Fibroblast of the aortic adventitia (primary cell): ENCODE measurements at places on chromosomes 12 and 14.

- DNase-seq: no peak
Measured at GRCh38 chr14:55416866-55417265, 5.2 kb upstream of the ATG14 start.

GRCh38 chr12:46470036-46470627, 97.6 kb upstream of the SLC38A2 start:
- DNase-seq: no peak

DNA sequence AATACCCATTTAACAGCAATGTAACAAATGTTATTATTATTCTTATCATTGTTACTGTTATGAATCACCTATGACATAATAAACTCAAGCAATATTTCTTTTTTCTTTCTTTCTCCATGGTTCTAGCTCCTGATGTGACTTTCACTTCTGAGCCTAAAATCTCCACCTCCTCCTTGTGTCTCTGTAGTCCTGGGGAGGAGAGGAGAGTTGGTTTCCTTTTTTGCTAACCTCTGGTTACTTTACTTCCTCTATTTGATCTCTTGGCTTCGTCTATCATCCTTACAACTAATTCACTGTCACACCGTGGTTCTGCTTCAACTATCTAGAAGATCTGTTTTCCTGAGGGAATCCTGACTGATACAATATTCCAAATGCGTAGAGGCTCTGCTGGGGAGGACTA, 456.6 kb downstream of the VRK1 start:
- no peak for DNase-seq

DNA sequence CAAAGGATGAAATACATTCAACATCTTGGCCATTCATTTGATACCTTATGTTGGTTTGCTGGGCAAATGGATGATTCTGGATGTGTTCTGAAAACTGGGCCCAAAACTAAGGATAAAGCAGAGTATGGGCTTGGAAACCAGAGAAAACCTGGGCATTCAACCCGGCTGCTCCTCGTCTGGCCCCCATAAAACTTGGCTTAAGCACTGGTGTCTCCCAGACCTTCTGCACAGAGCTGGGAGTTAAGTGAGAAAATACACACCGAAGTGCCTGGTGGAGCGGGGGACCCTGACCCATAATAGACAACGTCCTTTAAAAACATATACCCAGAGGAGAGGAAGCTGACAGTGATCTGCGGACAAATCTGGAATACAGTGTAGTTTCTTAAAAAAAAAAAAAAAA, 112.5 kb downstream of the FOXN3 start:
- DNase-seq: no peak

DNA sequence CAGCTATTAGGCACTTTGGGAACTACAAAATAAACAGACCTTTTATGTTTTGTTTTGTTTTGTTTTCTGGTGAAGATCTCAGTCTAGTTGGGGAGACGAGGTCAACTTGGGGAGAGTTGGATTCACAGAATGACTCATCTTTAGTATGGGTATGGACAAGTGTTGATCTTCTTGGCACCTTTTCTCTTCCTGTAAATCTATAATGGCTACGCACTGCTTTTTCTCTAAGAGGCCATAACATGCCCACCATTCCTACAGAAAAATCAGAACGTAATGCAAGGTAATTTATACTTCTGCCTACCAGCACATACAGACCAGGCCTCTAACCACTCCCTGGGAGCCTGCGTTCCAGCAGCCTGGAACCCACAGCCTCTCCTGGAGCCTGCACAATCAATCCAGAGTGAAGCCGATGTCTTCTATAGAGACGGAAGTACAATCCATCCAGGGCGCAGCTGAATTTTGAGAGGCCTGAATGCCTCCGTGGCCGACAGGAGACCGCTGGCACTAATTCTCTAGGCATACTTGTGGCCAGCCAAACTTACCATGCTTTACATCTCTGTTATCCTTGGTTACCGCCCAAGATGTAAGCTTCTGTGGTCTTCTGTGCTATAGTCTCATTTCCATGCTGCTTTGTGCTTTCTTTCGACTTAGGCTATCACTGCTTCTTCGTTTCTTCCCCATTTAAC, 717 bp downstream of the PPHLN1 start:
- peak; percentile 43 for DNase-seq

DNA sequence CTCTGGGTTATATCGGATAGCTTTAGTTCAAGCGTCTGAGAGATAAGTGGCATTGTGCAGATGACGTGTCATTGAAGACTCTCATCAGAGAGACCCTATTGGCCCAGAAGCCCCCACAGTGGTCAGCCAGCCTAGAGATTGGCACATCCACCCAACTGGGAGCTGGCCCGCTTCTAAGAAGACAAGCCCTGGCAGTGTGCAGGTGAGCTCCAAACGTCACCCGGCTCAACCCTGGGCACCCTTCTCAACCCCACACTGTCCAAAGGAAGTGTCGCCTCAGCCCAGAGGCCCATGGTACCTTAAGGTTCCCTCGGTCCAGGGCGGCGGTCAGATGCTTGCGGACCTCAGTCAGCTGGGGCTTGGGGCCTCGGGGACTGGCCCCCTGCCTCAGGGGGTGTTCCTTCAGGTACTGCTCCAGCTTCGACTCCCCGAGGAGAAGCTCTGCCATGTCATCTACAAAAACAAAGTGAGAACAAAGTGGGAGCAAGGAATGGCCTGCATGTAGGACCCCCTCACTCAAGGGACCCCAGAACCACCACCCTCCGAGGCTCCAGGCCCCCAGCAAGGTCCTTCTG, 30.3 kb downstream of the TTC7B start:
- DNase-seq: no peak

GRCh38 chr12:75571656-75572205, 60.3 kb upstream of the KRR1 start:
- DNase-seq: no peak

- DNase-seq: no peak
Measured at GRCh38 chr14:106343626-106344025, 817.2 kb downstream of the TMEM121 start.

DNA sequence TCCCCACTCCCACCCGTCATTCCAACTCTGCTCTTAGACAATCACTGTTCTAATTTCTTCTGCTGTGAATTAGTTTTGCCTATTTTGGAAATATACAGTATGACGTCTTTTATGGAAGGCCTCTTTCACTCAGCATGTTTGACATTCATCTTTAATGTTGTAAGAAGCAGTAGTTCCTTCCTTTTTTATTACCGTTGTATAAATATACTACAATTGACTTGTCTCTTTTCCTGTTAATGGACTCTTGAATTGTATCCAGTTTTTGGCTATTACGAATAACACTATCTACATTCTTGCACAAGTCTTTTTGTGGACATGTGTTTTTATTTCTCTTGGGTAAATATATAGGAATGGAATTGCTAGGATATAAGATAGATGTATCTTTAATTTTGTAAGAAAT, 4.9 kb upstream of the PMCH start:
- DNase-seq: no peak

GRCh38 chr14:37584211-37585100, 10.6 kb downstream of the FOXA1 start:
- no peak for DNase-seq

DNA sequence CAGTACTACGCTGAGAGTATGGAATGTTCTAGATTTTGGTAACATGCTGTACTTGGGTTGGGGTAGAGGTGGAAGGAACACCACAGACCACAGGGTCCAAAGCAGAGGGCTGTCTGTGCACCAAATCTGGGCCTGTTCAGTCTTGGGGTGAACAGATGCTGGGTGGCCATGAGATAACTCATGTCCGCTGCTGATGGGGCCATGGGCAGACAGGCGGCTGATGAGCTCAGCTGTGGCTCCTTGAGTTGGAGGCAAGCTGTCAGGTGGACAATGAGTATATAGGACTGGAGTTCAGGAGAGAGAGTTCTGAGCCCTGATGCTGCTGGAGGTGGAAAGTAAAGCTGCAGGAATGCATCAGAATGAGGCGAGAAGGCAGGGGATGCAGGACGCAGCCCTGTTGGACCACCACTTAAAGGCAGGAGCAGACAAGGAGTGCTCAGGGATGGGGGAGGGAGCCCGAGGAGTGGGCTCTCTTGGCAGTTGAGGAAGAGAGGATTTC, 6.2 kb downstream of the SMIM41 start:
- no peak for DNase-seq

GRCh38 chr14:91127401-91127801, 13.5 kb downstream of the DGLUCY start:
- DNase-seq: no peak

GRCh38 chr14:21734457-21735074, 60.9 kb upstream of the OR4E1 start:
- peak; percentile 27 for DNase-seq
